Left lung (tissue), 14 donors: ENCODE measurements at places on chromosomes 3 and 15.
A peak's percentile ranks its signal among the peaks of the same experiment; 100 is the strongest.

DNA sequence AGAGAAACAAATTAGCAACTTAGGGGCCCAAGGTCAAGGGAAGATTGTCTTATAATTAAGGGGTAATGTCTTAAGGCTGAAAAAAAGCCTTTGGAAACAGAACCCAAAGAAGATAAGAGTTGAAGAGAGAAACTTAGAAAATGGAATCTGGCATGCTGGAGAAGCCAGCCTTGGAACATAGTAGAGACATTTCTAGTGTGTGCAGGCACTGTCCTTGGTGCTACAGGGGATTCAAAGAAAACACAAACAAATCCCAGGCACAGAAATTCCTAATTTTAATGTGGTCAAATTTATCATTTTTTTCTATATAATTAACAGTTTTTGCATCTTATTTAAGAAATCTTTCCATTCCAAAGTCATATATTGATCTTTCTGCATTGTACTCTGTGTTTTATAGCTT lies 89.4 kb downstream of the NR1D2 start:
- no peak for DNase-seq
- no peaks in the 10 kb centered on the region for H3K27me3 ChIP-seq
- no peaks in the 10 kb centered on the region for H3K36me3 ChIP-seq
- no peak overlapping the region for H3K27ac ChIP-seq
- H3K4me1 ChIP-seq: no peaks in the 10 kb centered on the region

DNA sequence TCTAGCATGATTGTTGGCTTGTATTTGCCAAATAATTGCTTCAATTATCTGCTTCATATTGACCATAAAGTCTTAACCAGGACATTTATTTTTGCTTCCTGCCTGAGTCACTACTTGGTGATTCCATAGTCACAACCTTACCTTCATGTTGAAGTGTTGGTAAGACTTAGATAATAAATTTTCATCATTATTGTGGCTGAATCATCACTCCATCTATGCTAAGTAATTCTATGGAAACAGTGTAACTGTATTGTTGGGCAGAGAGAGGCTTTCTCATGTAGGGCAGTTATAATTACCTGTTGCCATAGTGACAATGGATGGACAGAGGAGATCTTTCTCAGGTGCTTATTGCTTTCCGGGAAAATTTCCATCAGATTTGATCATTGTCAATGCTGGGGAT lies 330.7 kb upstream of the LRRC3B start:
- H3K36me3 ChIP-seq: no peaks in the 10 kb centered on the region
- H3K4me1 ChIP-seq: no peaks in the 10 kb centered on the region
- no peak overlapping the region for H3K4me3 ChIP-seq
- no peaks in the 10 kb centered on the region for H3K27me3 ChIP-seq
- H3K27ac ChIP-seq: no peak overlapping the region
- no peak for DNase-seq

- H3K27ac ChIP-seq: no peak overlapping the region
- no peaks in the 10 kb centered on the region for H3K36me3 ChIP-seq
- H3K27me3 ChIP-seq: no peaks in the 10 kb centered on the region
These were observed 87.8 kb downstream of the ASB7 start for GRCh38 chr15:100690032-100690794.

DNA sequence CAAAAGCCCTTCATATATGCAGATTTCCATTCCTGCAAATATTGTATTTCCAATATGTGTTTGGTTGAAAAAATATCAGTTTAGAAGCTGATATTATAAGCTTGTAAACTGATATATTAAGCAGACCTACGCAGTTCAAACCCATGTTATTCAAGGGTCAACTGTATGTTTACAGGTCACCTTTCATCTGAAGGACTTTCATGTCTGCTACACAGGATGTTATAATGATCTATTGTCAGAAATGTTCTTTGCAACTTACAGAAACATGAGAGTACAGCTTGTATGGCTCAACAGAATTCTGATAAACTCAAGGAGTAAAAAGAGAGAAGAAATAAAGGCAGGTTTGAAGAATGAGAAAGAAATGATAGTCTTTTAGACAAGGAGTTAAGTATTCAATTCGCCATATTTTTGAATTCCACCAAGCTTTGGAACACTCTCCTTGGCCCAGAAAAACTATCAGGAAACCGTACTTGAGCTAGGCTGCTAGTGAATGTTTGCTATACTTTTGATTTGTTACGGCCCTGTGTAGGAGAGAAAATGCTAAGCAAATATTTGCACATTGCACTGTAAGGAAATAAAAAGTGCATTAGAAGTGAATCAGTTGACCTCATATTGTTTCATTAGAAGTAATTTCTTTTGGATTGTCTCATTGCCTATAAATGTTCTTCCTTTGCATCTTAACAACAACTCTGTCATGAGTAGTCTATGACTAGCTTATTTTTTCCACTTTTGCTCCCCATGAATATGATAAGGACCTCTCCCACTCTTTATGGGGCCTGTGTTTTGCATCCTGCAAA lies 81.2 kb downstream of the NEK11 start:
- H3K36me3 ChIP-seq: no peaks in the 10 kb centered on the region
- no peaks in the 10 kb centered on the region for H3K4me1 ChIP-seq
- no peak overlapping the region for H3K27ac ChIP-seq
- no peaks in the 10 kb centered on the region for H3K27me3 ChIP-seq
- no peak for DNase-seq

- H3K4me1 ChIP-seq: no peaks in the 10 kb centered on the region
- H3K36me3 ChIP-seq: no peaks in the 10 kb centered on the region
- no peaks in the 10 kb centered on the region for H3K27me3 ChIP-seq
- no peak for DNase-seq
- H3K4me3 ChIP-seq: no peak overlapping the region
These were observed 49.4 kb upstream of the ATP2C1 start for GRCh38 chr3:130844462-130844861.

DNA sequence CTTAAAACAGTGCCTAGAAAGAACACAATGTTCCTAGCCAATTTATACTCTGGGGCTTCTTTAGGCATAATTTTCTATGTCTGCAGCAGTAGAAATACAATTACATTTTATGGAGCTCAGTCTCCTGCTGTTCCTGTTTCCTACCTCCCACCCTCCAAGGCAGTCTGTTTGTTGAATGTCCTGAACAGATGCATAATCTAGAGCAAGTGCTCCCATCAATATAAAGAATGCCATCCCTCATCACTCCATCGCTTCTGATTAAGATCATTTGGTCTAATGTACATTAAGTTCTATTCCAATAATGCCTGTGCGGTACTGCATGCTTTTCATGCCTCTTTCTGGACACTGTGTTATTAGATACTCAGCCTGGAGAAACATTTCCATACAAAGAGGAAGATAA lies 869.8 kb upstream of the CFAP20DC start:
- no peak for DNase-seq
- no peak overlapping the region for H3K27ac ChIP-seq
- no peaks in the 10 kb centered on the region for H3K4me1 ChIP-seq
- H3K36me3 ChIP-seq: no peaks in the 10 kb centered on the region

DNA sequence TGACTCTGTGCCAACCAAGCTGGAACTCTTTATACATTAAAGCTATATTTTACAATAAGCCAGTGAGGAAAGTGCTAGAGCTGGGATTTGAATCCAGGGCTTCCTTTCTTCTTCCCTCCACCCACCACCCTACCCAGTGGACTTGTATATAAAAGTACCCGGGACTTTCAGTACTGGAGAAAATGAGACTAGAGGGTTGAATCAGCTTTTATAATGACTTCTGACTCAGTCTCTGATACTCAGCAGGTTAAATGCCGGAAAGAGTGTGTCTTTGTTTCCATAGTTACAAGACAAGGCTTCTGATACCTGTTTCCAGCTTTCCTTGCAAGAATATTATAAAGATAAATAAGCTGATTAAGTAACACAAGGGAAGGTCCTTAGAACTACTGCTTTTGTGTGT lies 80.9 kb downstream of the FRMD4B start:
- peaks cover 23% of the 10 kb centered on the region for H3K4me1 ChIP-seq
- peak overlapping the region; percentile 41 for H3K27ac ChIP-seq
- no peaks in the 10 kb centered on the region for H3K36me3 ChIP-seq
- no peak for DNase-seq
- no peaks in the 10 kb centered on the region for H3K27me3 ChIP-seq

- H3K27me3 ChIP-seq: no peaks in the 10 kb centered on the region
- H3K27ac ChIP-seq: no peak overlapping the region
- no peak overlapping the region for H3K4me3 ChIP-seq
- DNase-seq: no peak
These were observed 51.0 kb downstream of the ALDH1A2 start for GRCh38 chr15:58014470-58014869.

DNA sequence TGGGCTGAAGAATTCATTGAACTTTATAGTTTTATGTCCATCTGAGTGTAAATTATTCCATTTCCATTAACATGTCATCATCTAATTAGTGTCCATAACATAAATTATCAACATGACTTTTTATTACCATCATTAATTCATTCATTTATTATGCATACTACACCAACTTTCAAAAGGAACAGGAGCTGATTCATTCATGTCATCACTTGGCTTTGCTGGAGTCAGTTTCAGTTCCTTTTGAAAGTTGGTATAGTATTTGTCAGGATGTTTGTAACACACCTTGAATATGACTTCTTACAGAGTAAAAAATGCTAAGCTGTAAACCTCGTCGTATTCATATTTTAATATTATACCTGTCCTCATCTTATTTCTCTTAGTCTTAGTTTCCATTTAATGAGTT lies 298.0 kb upstream of the RBMS3 start:
- no peaks in the 10 kb centered on the region for H3K27me3 ChIP-seq
- no peaks in the 10 kb centered on the region for H3K36me3 ChIP-seq
- H3K4me3 ChIP-seq: no peak overlapping the region
- H3K4me1 ChIP-seq: no peaks in the 10 kb centered on the region
- no peak for DNase-seq

GRCh38 chr3:113783463-113783862 lies 36.6 kb downstream of the ATP6V1A start:
- H3K4me1 ChIP-seq: no peaks in the 10 kb centered on the region
- H3K36me3 ChIP-seq: peaks cover 51% of the 10 kb centered on the region
- H3K4me3 ChIP-seq: no peak overlapping the region
- no peaks in the 10 kb centered on the region for H3K27me3 ChIP-seq

DNA sequence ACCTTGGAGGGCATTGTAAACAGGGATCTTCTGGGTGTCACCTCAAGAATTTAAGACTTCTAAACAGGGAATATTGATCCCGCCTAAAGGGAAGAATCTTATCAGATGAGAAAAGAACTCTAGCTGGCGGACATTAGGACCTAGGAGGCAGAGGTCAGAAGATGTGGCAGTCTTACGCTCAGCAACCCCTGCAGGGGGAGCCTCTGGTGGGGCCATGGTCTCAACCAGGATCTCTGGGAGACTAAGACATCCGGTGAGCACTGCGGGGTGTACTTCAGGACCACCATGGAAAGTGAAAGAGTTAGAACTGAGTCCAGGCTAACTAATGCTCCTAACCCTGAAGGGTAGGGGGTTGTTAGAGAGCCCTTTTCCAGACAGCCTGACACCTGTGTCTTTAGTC lies 295.2 kb downstream of the VGLL3 start:
- no peaks in the 10 kb centered on the region for H3K36me3 ChIP-seq
- no peaks in the 10 kb centered on the region for H3K27me3 ChIP-seq
- H3K27ac ChIP-seq: no peak overlapping the region

DNA sequence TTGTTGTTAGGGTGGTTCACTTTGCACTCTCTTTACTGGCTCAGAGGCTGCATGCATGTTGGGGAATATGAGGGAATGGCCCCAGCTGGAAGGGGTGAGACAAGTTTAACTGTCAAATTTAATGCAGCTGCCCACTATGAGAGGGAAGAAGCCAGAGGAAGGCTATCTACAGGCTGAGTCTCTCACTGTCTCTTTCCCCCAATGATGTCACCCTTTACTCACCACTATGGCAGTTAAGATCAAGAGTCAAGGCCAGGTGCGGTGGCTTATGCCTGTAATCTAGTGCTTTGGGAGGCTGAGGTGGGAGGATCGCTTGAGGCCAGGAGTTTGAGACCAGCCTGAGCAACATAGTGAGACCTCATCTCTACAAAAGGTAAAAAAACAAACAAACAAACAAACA lies 12.2 kb upstream of the RBMS3 start:
- no peaks in the 10 kb centered on the region for H3K36me3 ChIP-seq
- no peak for DNase-seq
- H3K4me3 ChIP-seq: no peak overlapping the region
- no peaks in the 10 kb centered on the region for H3K4me1 ChIP-seq
- H3K27ac ChIP-seq: no peak overlapping the region
- H3K27me3 ChIP-seq: no peaks in the 10 kb centered on the region

GRCh38 chr3:177835917-177836316 lies 638.6 kb upstream of the TBL1XR1 start:
- no peaks in the 10 kb centered on the region for H3K36me3 ChIP-seq
- H3K27ac ChIP-seq: peak overlapping the region; percentile 10
- no peaks in the 10 kb centered on the region for H3K27me3 ChIP-seq
- H3K4me3 ChIP-seq: no peak overlapping the region
- DNase-seq: no peak
- peaks cover 11% of the 10 kb centered on the region for H3K4me1 ChIP-seq

DNA sequence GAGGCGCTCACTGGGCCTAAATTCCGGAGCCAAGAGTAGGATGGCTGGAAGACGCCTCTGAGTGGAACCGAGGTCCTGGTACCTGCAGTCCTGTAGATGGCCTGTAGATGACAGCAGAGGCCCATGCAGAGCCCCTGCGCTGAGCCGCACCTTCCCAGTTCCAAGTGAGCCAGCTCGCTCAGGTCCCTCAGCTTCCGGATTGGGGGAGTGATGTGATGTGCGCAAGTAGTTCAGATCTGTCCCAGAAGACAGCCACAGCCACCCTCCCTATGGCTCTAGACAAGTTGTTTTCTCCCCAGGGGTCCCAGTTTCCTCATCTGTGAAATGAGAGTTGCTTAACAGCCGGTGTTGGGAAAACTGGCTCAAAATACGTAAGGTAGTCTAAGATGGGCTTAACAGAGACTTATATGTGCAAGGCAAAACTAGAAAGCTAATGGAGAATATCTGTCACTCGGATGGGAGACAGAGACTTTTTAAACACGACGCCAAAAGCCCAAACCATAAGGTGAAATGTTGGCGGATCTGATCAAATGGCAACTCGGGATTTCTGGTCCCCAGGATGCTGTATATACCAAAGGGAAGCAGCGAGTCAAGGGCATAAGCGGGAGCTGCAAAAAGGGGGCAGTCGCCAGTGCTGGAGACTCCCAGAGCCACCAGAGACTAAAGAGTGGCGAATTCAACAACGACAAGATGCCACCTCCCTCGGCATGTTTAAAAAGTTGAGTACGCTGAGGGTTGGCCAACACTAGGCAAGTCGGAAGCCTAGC lies 765 bp upstream of the MAPKAPK3 start:
- H3K4me1 ChIP-seq: peaks cover 30% of the 10 kb centered on the region
- H3K27ac ChIP-seq: peak overlapping the region; percentile 97
- peak overlapping the region; percentile 90 for H3K4me3 ChIP-seq
- no peaks in the 10 kb centered on the region for H3K36me3 ChIP-seq
- H3K27me3 ChIP-seq: no peaks in the 10 kb centered on the region

DNA sequence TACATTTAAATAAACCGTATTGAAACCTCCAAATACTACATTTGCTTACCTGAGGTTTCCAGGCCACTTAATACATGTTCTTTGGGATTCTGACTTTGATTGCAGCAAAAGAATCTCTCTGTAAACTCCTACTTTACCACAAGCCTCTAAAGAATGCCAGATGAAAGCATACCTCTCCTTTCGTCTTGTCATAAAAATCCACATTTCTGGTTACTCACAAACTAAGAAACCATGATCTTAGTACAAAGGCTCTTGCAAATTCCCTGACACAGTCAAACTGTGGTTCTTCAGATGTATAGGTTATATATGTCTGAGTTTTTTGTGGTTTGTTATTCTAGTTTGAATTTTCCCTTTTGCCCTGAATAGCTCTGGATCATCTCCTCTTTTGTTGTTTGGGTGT lies 188.4 kb downstream of the RAP2B start:
- H3K4me3 ChIP-seq: no peak overlapping the region
- no peaks in the 10 kb centered on the region for H3K4me1 ChIP-seq
- peak overlapping the region; percentile 24 for H3K27ac ChIP-seq
- no peaks in the 10 kb centered on the region for H3K36me3 ChIP-seq

GRCh38 chr3:101484805-101485620 lies 28.0 kb downstream of the SENP7 start:
- peaks cover 20% of the 10 kb centered on the region for H3K36me3 ChIP-seq
- H3K27ac ChIP-seq: no peak overlapping the region
- no peak for DNase-seq
